ENCODE measurements at places on chromosomes 3 and 15. TPM values are rescaled to one million over a fixed set of nuclear protein-coding genes. Genes with fewer than 3 reads are reported as not detected.

The DPPA2 gene
- total RNA-seq = not detected

The SH2D7 gene
- not detected for total RNA-seq

The OR5K2 gene
- total RNA-seq = not detected

The DGKG gene
- total RNA-seq = 10.0 TPM

The RTP2 gene
- not detected for total RNA-seq

GRCh38 chr3:178083906-178084866 is 452.1 kb upstream of the KCNMB2 start:
- no peak for DNase-seq

DNA sequence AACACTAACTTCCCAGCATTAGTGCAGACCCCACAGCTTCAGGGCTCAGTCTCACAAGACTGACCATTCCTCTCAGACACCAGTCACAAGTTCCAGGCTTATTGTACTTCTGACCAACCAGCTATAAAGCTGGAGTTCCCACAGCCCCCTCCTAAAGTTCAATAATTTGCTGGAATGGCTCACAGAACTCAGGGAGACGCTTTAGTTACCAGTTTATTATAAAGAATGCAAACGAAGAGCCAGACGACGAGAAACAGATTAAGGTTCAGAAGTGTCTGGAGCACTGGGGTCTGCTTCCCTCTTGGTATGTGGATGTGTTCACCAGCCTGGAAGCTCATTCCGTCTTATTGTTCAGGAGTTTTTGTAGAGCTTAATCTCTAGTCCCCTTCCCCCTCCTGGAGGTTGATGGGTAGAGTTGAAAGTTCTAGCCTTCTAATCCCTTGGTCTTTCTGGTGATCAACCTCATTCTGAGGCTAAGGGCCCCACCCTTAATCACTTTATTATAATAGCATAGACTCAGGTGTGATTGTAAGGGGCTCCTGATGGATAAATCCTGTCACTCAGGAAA is 4.8 kb upstream of the CSRNP1 start:
- no peak for DNase-seq

DNA sequence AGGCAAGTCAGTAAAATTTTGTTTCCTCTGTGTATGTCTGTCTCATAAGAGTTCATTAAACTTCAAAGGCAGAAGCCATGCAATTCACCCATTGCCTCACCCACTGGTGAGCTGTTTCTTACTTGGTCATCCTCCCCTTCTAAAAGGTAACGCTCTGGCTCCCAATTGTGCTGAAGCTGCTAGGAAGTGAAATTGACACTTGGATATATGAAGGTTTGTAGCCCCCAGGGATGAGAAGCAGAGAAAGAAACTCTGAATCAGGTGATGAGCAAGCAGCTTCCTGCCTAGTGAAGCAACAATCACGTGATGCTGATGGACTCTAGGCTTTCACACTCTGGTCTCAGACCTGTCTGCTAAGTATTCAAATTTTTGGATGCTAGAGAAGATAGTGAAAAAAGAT is 70.7 kb downstream of the CD200R1L start:
- DNase-seq = no peak

DNA sequence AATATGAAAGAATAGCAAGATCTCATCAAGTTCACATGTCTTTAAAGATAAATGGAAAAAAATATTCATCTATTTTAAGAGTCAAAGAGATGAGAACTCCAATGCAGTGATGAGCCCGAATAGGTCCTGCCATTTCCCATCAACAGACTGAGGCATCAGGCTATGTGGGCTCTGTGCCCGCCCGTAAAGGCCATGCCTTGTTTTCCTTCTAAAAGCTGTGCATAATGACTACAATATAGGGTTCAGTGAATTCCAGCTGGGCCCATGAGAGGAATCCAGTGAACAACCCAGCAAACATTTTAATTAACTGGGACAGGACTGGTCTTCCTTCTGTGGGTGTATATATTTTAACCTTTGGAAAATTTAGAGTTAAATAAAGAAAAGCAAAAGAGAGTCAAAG is 44.6 kb downstream of the RASGRP1 start:
- DNase-seq = no peak

DNA sequence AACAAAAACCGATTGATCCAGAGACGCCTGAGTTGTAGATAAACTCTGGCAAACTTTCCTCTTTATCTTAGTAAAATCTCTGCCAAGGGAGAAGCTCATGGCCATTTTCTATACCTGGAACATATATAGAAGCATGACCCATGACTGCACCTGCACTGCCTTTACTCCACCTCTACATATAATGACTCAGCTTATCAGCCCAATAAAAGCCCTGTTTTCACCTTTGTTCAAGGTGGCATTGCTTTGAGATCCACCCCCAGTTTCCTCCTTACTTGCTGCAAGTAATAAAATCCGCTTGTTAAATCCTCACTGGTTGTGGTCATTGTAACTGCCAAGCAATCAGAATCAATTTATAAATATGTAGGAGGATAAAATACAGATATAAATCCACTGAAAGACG is 1280.4 kb downstream of the NSUN3 start:
- DNase-seq = no peak

DNA sequence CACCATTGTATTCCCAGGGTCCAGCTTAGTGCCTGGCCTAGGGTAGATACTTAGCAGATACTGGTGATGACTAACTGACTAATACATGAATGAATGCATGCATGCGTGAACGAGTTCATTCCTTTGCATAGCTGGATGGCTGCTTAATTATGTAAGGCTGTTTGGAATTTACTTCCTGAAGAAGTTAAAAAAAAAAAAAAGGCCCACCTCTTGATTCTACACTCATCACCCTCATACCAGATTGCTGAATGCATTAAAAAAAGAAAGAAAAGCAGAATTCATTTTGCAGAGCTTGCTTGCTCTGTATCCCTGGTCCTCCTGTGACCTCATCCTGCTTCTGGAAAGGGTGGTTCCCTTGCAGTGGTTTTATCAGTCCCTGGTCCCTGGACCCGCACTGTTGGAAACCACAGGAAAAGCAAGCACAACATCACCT is 277.6 kb upstream of the CFAP20DC start:
- DNase-seq = no peak

GRCh38 chr3:160398820-160399124 is 253 bp downstream of the IFT80 start:
- DNase-seq = no peak

GRCh38 chr3:100796556-100796955 is 87.3 kb downstream of the TFG start:
- no peak for DNase-seq

- no peak for DNase-seq
Measured at GRCh38 chr15:70093481-70094319, 4.0 kb downstream of the TLE3 start.

All from sigmoid colon (tissue), 7 donors.